ENCODE measurements at places on chromosomes 6 and 20.

GRCh38 chr6:74991573-74992332 is 214.1 kb downstream of the COL12A1 start:
- DNase-seq, result no peak

DNA sequence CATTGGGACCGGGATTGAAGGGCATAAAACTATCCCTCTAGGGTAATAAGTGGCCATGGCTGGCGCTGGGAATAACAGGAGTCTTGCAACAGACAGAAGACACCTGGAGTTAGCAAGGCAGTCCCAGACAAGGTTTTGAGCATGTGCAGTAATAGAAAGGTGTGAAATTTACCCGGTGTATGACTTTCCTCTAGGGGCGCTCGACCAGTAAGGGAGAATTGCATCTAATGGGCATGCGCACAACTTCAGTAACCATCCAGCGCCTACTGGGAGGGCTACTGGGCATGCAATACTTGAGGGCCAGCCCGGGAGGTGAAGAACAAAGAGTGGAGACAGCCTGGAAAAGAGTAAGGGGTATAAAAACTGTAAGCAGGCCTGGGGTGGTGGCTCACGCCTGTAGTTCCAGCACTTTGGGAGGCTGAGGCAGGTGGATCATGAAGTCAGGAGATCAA is 32.7 kb downstream of the SERPINB6 start:
- DNase-seq, result no peak

- no peak for DNase-seq
Measured at GRCh38 chr6:170366248-170366960, 59.8 kb downstream of the FAM120B start.

DNA sequence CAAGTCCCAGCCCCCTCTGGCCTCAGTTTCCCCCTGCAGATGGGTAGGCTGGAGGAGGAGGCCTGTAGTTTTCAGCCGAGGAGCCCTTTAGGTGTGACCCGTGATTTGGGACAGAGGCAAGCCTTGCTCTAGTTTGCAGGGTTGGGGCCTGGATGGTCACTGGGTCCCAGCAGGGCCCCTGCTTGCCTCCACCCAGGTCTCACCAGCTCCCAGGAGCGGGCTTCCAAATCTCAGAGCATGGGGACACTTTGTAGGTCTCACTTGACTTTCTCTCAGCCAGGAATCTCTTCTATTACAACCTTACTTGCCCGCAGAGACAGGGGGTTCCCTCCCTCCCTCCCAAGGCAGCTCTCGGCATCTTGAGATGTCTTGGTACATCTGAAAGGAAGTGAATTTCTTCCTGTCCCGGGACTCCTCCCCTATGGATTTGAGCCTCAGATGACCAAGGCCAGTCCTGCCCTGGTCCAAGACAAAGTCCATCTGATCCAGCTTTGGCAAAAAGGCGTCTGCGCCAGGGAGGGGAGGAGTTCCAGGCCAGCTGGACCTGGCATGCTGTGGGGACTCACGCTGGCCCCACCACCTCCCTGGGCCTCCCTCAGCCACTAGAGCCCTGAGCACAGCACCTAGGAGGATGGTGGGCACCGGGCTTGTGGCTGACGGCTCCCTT is 47.4 kb downstream of the SRC start:
- no peak for DNase-seq

- DNase-seq, result no peak
Measured at GRCh38 chr6:22313796-22314195, 17.0 kb upstream of the PRL start.

- no peak for DNase-seq
Measured at GRCh38 chr6:166728884-166729530, 102.0 kb upstream of the RPS6KA2 start.

GRCh38 chr20:39699166-39699725 is 737.1 kb downstream of the DHX35 start:
- DNase-seq, result no peak

- DNase-seq, result no peak
Measured at GRCh38 chr20:24936526-24937407, 12.3 kb upstream of the CST7 start.

GRCh38 chr20:32364554-32365208 is 6.5 kb downstream of the ASXL1 start:
- no peak for DNase-seq

DNA sequence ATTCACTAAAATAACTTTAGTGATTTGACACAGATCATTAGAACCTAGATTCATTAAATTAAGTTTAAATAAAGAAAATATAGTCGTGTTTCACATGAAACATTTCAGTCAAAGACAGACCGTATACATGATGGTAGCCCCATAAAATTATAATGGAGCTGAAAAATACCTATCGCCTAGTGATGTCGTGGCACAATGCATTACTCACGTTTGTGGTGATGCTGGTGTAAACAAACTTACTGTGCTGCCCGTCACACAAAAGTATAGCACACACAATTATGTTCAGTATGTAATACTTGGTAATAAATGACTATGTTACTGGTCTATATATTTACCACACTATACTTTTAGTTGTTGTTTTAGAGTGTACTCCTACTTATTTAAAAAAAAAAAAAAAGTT is 17.3 kb downstream of the DST start:
- DNase-seq, result no peak

DNA sequence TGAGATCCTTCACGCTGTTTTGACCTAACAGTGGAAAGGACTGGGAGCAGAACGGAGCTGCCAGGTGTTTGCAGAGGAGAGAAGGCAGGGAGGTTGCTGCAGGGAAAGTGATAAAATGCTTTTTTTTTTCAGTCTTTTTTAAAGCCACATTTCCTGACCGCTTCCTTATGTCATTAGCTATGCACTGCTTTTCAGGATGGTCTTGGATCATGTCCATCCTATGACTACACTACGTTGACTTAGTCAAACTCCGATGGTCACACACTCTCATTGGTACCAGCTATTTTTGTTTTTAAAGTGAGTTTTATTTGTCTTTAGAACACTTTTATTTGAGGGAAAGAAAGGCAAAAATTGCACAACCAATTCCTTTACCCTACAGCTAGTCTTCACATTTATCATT is 89.2 kb upstream of the EXOC2 start:
- DNase-seq, result no peak

- DNase-seq, result no peak
Measured at GRCh38 chr6:34583861-34584604, 27.9 kb upstream of the SPDEF start.

DNA sequence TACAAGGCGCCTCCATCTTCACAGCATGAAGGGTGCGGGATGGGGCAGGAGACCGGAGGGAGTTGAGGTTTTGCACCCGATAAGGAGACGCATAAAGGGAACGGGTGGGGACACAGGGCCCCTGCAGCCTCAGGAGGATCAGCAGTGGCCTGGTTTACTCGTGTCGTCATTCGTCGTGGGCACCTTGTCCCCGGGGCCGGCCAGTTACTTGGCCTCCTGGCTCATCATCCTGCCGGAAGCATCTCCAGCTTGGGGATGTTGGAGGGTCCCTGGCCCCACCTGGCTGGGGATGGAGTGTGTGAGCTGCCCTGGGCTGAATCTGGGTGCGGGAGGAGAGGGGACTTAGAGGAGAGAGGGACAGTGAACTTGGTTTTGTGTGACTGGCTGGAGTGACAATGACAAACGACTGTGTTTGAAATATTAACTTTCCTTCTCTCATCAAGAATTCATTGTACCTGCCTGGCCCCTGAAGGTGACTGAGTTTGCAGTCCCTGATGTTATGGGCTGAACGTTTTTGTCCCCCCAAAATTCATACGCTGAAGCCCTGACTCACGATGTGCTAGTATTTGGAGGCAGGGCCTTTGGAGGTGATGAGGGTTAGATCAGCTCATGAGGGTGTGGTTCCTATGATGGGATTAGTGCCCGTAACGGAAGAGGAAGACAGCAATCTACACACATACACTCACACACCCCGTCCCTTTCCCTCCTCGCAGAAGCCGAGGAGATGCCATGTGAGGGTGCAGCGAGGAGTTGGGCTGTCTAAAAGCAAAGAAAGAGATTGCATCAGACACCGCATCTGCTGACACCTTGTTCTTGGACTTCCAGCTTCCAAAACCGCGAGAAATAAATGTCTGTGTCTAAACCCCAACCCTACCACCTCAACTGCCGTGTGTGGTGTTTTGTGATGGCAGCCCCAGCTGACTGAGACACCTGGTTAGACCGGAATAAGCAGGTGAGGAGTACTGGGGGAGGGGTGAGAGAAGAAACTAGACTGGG is 65.0 kb upstream of the MAP3K4 start:
- DNase-seq, result no peak

DNA sequence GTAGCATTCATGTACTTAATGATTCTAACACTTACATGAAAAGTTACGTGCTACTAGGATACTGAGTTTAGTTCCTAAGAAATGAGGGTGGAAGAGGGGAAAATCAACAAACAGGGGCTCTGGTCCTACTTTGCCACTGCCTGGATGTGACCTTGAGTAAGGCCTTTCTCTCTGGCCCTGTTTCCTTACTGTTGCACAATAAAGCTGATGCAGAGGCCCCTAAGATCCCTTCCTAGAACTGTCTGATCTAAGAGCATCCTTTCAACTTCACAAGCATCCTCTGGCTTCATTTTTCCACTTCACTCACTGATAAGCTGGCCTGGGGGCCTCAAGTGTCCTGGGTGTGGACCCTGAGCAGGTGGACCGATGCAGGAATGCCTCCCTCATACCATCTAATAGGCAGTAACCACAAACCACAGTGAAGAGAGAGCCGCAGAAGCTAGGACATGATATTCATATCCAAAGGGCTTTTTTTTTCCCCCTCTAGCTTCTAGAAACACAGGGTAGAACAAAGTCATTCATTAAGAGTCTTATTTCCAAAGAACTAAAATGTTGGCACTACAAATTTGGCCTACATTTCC is 21.6 kb downstream of the FKBP1A start:
- DNase-seq, result no peak

- no peak for DNase-seq
Measured at GRCh38 chr6:19839788-19840187, 2.6 kb downstream of the ID4 start.

- no peak for DNase-seq
Measured at GRCh38 chr6:155349956-155350355, 35.7 kb upstream of the TFB1M start.

DNA sequence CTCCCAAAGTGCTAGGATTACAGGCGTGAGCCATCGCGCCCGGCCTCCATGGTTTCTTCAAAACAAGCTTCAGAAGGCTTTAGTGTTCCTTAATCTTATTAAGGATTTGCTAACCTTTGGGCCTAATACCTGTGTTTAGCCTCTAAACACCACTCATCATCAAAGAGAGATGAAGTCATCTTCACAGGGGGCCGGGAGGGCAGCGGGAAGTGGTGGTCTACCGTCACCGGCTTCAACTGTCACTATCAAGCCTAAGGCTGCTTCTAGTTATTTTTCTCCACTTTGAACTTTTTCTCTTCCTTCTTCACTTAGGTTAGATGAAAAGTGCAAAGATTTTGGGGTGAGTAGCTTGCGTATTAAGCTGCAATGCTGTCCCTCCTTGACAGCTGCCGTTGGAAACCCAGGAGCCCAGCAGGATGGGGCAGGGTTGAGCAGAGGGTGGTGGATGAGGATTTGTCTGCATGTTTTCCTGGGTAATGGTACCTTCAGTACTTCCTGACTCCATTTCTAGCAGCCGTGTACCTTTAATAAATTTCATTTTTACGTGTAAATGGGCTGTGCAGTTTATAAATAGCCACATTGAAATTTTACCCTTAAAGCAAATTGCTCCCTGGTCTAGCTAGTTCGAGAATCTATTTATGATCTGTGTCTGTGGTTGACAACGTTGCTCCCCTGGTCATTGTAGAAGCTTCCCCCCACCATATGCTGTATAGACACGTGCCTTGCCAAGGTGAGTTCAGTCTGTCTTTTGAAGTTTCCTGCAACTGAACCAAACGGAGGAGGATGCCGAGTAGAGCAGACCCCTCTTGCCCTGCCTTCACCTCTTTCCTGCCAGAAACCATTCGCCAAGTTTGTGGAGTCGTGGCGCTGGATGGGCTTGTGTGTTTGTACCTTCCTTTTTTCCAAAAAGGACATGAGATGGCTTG is 64.8 kb downstream of the SYNJ2 start:
- no peak for DNase-seq

DNA sequence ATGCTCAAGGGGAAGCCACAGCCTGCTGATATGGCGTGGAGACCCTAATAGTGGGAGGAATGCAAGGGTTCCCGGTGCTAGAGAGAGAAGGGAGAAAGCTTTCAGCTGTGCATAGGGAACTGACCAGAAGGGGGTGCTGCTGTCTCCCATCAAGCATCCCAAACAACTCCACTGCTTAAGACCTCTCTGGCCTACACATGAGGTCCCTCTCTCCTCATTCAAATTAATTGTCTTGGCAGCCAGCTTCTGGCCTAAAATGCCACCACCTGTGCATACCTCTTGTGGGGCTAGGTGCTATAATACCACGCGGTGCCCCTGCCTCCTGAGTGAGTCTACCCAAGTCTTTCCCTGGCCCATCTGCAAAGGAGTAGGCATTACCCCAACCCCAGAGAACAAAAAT is 14.5 kb downstream of the ADISSP start:
- peak; percentile 49 for DNase-seq

DNA sequence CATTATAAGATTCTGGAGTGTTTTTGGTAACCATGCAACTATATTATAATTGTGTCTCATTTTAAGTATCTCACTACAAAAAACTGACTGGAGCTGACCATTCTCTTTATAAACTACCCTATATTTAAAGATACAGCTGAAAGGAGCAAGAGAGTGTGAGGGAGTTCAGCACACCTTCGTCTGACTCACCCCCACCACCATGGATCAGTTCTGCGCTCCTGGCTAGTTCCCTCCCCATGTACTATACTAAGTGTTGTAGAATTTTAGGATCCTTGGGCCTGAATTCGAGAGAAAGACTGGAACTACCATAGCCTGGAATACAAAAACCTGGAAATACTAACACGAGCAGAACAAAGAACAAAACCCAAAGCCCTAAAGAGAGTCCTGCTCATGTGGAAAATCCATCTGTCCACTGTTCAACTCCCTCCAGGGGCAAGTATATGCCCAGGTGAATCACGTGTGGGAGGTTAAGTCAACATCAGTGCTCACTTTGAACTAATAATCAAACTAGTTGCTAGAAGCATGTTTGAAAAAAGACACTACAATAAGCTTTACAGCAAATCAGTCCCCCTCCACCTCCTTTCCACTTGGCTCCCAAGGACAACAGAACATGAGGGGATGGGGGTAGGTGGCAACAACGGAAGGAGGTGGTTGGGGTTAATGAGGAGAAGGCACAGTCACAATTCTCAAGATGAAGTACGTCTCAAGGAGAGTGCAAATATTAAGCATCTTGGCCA is 46.8 kb downstream of the ELOVL5 start:
- DNase-seq, result no peak

DNA sequence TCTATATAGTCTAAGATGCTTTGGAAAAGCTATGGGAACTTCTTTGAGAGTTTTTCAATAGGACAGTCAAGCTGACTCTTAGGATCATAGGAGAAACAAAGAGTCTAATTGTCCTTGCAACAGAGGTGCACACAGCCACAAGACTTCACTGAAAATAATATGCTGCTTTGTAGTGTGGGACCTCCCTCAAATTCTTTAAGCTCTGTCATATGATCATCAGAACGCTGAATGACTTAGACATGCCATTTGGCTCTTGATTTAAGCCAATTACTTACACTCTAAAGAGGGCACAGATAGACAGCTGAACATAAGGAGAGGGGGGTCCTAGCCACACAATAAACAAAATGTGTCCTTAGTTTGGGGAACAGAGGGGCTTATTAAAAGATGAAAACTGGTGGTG is 818.7 kb upstream of the GJE1 start:
- no peak for DNase-seq

- no peak for DNase-seq
Measured at GRCh38 chr20:62032609-62033368, 32.9 kb downstream of the TAF4 start.

All from activated CD4-positive, alpha-beta T cell treated with anti-CD3 and anti-CD28 coated beads, Interleukin-2, Interleukin-4, amounts not matched to agents 100 ng/mL and 50 ng/mL, durations not matched to agents 16 hours and 8 hours (primary cell).